LNCaP clone FGC (cell line): ENCODE measurements at places on chromosomes 6 and 20.

DNA sequence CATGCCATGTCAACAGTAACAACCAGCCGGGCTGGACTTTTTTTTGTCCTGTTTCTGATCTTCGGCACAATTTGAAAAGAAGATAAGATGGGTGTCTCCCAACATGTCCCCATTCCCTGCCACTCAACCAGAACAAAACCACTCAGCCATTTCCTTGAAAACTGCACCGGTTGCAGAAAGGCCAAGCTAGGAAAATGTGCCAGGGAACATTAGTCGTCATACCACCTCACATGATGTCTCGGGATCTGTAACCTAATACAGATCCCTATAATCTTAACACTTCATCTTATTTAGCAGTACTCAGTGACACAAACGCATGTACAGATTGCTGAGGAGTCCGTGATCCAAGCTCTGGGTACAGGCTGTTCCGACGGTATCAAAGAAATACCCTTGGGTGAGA, 46.5 kb downstream of the ALDH8A1 start:
- no peak for DNase-seq

DNA sequence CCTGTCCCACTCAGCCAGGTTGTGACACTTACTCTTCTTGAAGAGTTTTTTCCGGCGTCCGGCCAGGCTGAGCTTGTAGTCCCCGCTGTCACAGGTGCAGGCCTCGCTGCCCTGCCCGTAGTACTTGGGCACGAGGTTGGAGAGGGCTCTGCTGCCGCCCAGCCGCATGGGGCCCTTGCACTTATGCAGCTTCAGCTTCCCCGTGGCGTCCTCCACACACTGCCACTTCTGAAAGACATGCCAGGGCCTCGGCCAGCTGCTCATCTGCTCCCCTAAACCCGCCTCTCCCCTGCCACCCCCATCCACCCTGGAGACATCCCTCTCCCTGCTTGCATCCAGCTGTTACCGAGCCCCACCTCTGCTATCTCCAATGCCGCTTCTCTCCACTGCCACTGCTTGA, 113.1 kb downstream of the SULF2 start:
- DNase-seq = no peak

DNA sequence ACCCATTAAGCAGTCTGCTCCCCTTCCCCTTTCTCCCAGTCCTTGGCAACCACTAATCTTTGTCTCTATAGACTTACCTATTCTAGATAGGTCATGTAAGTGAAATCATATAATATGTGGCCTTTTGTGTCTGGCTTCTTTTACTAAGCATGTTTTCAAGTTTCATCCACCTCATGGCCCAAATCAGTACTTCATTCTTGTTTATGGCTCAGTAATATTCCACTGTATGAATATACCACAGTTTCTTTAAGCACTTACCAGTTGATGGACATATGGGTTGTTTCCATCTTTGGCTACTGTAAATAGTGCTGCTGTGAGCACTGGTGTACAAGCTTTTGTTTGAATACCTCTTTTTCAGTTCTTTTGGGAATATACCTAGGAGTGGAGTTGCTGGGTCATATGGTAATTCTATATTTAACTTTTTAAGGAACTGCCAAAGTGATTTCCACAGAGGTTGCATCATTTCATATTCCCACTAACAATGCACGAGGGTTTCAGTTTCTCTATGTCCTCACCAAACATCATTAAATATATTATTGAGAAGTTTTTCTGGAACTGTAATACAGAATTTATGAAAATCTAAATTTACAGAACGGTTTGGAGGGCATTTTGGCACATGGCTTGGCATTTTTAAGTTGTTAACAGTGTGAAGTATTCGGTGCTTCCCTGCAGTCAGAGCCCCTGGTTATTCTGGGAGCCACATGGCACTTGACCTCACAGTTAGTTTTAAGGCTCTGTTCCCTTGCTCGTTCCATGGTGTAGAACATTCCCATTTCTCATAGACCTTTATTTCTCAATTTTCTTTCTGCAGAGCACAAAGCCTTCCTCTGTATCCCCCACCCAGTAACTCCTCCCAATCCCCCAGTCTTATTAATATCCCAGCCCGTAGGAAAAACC, 27.0 kb upstream of the DTNBP1 start:
- DNase-seq = no peak

DNA sequence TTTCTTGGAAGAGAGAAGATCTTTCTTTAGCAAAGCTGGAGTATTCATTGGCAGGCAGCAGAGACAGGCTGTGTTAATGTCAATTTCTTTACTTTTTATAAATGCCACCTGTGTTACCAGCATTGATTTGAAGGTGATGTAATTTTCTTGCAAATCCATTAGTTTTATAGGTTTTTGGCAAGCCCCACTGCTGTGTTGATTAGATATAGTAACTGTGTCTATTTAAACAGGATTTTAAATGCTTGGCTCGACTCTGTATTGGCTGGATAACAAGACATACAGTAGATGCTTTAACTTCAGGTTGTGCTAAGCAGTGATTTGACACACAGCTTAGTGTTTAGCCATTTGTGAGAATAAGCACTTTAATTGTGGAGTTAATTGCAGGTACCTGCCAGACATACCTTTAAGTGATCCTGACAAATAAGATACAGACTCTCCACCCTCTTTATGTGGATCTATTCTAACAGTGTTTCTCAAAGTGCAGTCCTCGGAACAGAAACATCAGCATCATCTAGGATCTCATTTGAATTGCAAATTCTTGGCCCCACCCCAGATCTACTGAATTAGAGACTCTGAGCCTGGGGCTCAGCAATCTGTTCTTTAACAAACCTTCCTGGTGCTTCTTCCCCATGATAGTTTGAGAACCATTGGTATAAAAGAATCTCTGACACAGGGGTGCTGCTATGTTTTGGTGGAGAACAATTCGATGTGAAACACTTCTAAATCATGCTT, 397.5 kb downstream of the HDGFL1 start:
- peak; percentile 97 for DNase-seq

DNA sequence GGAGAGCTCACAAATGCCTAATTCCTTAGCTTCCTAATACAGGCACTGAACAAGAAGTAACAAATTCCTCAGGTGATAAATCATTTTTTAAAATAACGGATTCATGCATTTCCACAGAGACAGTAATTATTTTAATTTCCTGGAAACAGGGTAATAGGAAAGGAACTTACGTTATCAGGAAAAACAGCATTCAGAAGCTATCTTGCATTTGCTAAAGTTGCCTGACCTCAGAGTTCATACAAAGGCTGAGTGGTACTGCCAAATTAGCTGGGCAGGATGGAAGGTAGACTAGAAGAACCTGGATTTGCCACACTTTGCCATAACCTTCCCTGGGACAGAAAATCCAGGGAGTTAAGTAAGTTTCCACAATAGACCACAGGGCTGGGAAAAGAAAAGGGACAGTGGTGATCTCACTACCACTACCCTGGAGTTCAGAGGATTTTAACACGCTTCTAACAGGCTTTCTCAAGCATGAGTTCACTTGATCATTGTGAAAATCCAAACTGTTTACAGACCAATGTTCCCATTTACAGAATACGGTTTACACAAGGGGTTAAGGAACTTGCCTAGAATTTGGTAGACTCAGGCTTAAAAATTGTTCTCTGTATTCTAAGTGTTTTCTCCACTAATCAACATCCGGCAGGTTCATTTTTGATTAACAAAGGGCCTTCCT, 57.0 kb downstream of the KIF13A start:
- DNase-seq = no peak

- DNase-seq = no peak
Observed at GRCh38 chr6:44036196-44036595, 91.1 kb downstream of the MRPL14 start.

DNA sequence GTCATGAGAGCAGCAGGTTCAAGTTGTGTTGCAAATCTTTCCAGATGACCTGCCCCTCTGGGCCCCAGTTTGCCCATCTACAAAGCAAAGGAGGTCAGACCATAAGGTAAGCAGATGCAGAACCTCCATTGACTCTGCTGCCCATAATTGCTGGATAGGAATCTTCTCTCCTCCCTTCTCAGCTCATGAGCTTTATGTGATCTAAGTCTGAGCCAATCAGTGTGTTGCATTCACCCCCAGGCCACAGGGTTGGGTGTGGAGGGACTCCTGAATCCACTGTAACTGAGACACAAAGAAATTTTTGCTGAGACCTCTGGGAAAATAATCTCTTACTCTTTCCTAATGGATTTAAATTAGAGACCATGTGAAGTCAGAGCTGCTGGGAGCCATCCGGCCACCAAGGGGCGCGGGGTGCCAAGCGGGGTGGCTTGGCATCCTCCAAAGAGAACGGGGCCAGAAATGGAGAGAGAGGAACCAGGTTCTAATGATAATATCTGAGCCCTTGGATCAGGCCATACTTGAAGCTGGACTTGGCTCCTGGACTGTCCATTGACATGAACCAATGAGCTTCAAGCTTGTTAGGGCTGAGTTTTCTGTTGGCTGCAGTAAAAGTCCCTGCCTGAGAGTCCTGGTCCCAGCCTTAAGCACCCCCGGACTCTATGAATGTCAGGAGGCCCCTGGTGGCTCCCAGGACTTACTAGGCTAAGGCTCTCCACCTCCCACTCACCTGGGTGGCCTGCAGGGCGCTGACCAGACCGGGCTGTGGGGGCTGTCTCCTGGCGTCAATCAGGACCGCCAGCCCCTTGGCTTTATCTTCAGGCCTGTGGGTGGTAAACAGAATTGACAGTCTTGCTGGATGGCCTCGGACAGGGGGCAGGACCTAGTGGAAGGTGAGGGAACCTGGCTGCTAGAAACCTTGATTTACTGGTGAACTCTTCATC, 32.8 kb downstream of the KIAA1755 start:
- DNase-seq = no peak

- DNase-seq = no peak
Observed at GRCh38 chr6:10585209-10585845, 64.2 kb downstream of the GCNT2 start.

- no peak for DNase-seq
Observed at GRCh38 chr20:47850146-47850545, 64.9 kb upstream of the SULF2 start.

GRCh38 chr6:88502391-88502790, 336.2 kb upstream of the CNR1 start:
- no peak for DNase-seq

DNA sequence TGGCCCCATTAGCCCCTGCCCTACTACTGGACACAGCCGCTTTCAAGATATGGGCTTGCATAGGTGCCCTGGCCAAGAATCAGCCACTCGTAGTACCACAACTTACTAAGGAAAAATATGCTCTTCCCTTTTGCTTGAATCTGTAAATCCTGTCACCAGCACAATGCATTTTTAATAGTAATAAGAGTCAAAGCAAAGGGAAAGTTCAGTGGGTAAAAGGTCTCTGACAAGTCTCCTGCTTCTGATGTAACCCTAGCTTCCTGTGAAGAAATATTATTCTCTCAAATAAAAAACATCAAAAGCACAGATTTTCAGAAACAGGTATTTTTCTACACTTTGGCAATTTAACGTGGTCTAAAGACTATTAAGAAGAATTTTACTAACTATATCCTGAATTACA, 373.8 kb downstream of the GJA1 start:
- no peak for DNase-seq

DNA sequence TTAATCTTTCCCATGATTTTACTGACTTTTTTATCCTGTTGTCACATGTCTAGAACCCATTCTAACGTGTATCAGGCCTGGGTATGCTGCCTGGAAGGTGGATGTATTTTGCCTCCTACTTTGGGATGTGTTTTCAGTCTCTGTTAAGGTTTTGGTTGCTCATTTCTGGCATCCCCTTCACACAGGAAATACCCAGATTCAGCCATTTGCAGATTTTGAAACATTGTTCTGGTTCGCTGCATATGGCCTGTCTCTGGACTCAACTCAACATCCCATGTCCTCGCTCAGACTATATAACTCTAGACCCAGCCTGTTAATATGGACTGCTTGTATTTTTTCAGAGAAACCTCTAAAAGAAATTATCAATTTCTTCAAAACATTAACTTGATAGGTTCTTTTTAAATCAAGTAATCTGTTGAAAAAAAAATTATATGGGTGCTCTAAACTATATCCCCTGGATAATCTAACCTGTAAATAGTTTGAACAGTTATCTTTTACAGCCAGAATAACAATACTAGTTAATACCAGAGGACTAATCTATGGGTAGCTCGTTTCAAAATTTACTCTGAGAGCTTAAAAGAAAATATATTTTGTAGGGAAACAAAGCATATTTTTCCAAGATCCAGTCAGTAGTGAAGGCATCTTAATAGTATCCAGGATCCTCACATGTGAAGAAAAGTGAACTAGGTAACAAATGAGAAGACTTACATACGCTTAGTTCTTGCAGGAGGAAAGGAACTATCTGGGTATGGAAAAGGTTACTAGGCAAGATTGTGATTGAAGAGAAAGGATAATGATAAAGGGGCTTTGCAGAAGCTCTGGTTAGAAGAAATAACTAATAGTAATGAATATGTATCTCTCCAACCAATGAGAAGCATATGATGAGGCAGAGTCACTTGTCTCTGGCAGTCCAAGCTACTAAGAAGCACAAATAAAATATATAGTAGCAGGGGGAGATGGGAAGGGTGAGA, 23.4 kb upstream of the HLA-DQB1 start:
- no peak for DNase-seq

DNA sequence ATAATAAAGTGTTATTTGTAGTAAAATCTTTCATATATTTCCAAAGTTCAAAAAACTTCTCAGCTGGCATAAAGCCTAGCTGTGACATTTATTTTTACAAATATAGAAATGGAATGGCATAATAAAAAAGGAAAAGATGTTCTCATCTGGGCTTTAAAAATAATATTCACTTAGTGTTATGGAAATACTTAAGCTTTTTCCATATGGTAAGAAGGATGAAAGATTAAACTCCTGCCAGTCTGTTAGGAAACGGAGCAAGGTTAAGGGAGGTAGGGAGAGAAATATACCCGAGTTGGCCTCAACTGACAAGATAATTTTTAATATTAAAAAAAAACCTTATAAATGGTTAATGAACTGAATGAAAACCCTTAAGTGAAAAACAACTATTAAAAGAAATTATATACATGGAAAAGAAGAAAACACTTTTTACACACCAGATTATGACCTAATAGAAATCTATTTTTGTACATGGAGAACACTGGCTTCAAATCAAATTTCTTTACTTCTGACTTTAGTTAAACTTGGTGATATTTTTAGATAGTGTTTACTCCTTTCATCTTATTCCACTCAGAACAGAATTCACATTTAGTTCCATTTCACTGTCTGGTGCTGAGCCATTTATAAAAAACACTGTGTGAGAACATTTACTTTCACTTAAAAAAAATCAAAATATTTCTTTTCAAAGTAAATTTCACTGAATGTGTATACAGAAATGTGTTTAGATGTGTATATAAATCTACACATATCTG, 137.0 kb downstream of the DST start:
- DNase-seq = no peak

DNA sequence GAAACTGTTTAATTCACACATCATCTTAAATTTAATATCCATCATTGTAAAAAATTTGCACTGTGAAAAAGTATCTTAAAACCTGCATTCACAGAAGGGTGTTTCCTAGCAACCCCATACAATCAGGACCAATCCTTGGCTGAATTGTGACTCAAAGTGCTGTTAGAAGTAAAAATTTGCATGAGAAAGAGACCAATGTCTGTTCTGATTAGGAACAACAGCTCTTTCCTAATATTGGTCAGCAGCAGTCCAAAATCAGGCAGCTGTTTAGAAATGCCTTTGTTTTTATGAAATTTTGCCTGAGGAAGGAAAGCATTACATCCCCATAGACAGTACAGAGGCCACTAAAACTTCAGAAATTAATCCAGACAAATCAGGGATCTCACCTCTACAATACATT, 987.0 kb downstream of the HACE1 start:
- no peak for DNase-seq

GRCh38 chr20:13717631-13718044, 67.1 kb downstream of the ESF1 start:
- DNase-seq = no peak
